ENCODE measurements at places on chromosomes 7 and 10.

- no peak for DNase-seq
Measured at GRCh38 chr10:110211465-110211843, 4.0 kb downstream of the MXI1 start.

DNA sequence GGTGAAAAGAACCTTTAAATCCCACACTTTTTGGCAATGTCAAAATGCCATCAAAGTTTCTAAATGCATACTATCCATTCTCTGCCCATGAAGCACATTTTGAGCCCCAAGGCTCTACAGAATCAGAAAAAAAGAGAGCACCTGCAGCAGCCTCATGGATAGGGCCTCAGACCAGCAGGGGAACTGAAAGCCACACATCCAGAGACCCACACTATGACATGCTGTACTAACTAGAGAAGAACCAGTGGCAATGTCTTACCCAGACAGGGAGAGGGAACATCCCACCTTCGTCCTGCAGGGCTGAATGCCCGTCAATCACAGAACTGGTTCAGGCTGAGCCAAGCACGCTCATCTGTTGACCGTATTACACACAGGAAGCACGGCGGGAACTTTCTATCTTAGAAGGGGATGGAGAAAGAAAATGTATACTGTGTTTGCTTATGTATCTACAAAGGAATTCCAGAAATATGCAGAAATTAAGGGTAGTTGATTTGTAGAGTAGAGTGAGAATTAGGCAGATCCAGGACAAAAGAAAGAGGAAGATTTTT, 237.2 kb downstream of the GLI3 start:
- DNase-seq: no peak

- no peak for DNase-seq
Measured at GRCh38 chr7:149867762-149868622, 5.8 kb upstream of the ATP6V0E2 start.

DNA sequence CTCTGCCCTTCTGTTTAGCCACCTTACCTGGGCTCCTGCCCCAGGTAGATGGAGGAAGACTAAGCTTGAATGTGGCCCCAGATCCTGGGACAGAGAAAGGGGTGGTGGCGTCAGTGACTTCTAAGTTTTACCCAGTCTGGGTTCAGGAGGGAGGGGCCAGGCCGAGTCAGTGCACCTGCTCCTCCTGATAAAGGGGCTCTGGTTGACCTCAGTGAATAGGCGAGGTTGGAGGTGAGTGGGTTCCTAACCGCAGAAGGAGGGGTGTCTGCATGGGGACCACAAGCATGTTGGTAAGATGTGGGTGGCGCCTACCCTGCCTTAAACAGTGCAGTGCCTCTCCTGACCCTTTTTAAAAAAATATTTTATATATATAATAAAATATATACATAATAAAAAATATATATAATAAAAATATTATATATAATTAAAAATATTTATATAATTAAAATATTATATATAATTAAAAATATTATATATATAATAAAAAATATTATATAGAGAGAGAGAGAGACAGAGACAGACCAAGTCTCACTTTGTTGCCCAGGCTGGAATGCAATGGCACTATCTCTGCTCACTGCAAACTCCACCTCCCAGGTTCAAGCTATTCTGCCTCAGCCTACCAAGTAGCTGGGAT, 97.3 kb upstream of the GTF2I start:
- no peak for DNase-seq

DNA sequence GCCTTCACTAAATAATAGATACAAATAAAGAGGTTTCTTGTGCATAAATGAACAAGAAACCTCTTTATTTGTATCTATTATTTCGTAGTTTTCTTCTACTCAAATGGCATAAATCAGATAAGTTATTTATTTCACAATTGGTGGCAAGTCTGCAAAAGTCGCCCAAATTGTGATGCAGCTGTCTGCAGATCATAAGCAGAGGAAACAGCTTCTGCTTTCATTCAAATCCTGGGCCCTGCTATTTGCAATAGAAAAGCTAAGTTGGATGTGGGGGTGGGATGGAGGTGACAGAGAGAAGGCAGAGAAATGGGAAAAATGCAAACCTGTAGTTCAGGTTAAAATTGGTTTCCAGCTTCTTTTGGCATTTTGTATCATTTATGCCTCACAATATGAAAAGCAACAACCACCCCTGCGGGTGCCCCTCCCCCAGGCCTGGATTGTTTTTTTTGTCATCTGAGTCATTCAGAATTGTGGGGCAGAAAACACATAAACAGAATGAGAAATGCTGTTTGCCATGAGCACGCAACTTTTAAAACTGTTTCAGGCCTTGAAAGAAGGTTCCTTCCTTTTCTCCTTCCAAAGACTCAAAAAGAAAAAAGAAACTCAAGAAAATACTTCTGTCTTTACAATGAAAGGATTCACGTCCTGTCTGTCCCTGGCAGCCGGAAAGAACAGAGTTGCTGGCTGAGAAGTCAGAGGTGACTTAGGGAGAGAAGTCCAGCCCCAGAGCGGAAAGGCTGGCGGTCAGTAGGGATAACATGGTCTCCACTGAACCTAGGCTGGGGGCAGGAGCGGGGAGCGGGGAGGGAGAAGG, 132.9 kb downstream of the BAMBI start:
- DNase-seq: no peak

- no peak for DNase-seq
Measured at GRCh38 chr7:12581897-12582296, 11.4 kb downstream of the SCIN start.

DNA sequence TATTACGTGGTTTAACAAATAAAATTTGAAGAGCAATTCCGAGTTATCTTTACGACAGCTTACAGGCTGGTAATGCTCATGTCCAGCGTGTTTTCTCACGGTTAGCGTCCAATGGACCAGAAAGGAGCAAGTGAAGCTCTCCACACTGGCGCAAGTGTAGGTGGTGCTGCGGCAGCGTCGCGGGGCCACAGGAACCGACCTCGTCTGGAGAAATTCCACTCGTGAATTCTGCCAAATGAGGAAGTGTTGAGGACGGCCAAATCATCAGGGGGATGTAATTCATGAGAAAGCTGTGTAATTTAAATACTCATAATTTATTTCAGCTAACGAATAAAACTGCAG, 350 bp upstream of the ZNF37A start:
- DNase-seq: no peak

GRCh38 chr7:37986908-37987330, 66.5 kb downstream of the EPDR1 start:
- no peak for DNase-seq

GRCh38 chr7:20241911-20242261, 24.7 kb upstream of the MACC1 start:
- DNase-seq: no peak

Measured in NCI-H1092 (cell line).